Skeletal muscle cell (primary cell): ENCODE measurements at places on chromosomes 1 and 21.

GRCh38 chr1:33143176-33143575 lies 38.7 kb downstream of the TRIM62 start:
- no peak for DNase-seq

DNA sequence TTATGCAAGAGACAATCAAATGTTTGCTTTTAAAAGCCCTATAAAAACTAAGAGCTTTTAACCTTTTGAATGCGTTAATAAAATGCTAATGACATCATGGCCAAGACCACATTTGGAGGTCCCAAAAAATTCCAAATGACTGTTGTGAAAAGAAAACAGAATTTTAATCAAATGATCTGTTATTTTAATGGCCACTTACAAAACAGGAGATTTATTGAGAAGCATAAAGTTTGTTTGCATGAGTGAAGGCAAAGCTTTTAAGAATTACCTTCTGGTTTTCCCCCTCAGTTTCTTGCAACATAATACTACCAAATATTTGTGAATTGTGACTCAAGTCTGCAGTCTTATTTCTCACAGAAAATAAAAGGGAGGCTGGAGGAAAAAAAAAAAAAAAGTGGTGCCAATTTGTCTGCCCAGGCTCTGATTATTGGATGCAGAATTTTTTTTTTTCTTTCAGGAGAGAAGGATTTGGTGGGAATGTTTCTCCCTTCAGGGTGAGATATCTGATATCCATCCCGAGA lies 60.7 kb downstream of the GORAB start:
- no peak for DNase-seq

DNA sequence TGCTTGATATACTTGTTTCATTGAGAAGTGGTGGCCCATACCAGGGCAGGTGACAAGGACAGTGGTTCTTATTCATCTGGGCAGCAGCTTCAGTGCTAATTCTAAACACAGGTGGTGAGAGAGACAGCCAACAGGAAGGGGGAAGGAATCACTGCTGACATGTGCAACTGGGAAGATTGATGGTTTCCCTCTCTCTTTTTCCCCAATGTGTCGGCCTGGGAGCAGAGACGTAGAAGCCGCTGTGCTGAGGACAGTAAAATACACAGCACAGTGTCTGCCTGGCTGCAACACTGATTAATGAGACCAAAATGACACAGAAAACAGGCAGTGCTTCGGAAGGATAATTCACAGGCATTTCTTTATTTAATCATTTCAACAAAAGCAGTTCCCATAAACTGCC lies 48.8 kb downstream of the WARS2 start:
- no peak for DNase-seq

- DNase-seq, result peak; percentile 12
Observed at GRCh38 chr1:161044908-161045735, 655 bp downstream of the USF1 start.

GRCh38 chr1:28927648-28928313 lies 13.4 kb downstream of the EPB41 start:
- DNase-seq, result peak; percentile 4

GRCh38 chr21:18449605-18450550 lies 46.3 kb upstream of the TMPRSS15 start:
- DNase-seq, result peak; percentile 60

- no peak for DNase-seq
Observed at GRCh38 chr1:37239225-37239740, 205.0 kb upstream of the GRIK3 start.

GRCh38 chr1:81430236-81430938 lies 370.3 kb upstream of the ADGRL2 start:
- DNase-seq, result no peak

DNA sequence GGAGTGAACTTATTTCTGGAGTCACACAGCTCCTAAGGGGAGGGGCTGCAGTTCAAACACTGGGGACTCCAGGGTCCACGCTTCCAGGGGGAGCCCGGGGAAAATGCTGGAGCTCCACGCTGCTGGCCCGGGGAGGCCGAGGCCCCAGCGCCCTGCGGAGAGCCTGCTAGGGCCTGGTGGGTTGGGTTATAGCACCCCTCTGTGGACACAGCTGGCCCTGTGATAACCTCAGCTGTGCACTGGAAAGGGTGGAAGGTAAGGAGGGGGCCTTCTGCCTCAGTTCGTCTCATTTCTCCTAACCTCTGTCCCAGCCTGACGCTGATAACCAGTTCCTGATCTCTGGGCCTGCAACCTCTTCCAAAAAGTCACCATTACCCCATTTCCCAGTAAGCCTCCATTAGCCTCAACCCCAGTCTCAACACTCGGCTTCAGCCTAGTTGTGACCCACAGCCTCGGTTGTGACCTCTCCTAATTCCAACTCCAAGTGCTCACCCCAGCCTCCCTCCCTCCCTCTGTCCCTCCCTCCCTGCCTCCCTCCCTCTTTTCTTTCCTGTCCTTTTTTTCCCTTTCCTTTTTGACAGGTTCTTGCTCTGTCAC lies 7.1 kb downstream of the NBL1 start:
- no peak for DNase-seq

DNA sequence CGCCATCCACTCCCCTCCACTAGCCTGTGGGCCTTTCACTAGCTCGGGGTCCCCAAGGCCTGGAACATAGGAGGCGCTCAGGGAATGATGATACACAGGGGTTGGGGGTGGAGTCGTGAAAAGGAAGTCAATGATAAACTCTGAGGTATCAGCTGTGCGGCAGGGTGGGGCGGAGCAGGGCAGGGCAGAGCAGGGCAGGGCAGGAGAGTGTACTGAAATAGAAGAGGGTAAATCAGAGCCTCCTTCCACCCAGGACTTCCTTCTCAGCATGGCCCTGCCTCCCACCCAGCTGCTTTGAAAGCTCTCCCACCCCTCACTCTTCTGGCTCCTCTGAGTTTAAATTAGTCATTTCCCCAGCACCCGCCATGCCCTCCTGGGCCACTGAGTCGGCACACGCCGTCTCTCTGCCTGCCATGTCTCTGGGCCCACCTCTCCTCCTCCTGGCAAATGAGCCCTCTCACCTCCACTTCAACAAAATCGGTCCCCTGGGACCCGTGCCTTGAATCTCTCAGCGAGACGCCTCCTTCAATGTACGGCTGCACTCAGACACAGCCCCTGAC lies 16.9 kb downstream of the CAPZB start:
- DNase-seq, result no peak

GRCh38 chr1:26811708-26812107 lies 14.8 kb upstream of the ZDHHC18 start:
- DNase-seq, result no peak

DNA sequence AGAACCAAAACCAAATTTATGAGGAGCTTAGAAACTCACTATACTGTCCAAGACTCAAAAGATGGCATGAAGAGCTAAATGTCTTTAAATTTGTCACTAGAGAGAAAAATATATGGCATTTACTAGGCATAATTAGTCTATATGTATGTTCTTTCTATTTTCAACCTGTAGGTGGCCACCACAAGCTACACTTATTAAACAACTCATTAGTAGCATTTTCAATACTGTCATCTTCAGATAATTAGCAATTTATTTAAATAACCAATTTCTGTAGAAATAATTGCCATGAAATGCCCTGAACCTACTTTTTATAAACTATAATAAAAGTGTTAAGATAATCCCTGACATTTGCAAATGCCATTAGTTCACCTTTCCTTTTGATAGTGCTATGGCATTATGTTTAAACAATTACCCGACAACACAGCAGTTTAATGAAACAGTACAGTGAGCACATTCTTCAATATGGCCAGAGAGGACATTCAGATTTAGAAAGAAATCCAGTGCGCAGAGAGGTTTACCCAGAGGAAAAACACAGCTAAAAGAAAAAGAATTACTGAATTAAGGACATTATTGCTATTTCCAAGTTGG lies 522.5 kb downstream of the PTBP2 start:
- DNase-seq, result no peak

DNA sequence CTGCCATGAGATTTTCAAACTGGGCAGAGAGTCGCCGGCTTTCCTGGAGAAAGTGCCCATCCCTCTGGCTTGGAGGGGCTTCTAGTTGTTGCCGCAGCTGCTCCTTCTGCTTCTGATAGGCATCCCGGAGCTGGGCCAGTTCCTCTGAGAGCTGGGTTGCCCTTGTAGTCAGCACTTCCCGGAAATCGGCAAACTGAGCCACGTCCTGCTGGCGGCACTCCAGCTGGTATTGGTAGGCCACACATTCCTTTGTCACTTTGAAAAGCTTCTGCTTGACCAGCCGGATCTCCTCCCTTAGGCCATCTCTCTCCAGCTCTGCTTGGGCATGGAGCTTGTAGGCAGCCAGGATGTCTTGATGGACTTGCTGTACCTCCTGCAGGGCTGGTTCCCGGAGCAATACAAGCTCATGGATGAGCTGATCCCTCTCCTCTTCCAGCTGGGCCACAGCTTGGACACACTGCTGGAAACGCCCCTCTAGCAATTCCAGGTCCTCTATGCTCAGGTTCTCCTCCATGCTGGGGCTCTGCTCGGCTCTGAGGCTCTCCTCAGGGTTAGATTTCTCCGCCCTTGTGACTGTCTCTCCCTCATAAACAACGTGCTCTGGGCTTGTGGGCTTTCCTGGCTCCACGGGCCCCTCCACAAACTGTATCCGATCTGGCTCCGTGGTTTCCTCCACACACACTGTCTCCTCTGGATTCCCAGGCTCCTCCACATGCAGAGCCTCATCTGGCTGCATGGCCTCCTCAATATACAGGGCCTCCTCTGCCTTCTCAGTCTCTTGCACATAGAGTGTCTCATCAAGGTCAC lies 7.3 kb downstream of the SYNC start:
- DNase-seq, result no peak

DNA sequence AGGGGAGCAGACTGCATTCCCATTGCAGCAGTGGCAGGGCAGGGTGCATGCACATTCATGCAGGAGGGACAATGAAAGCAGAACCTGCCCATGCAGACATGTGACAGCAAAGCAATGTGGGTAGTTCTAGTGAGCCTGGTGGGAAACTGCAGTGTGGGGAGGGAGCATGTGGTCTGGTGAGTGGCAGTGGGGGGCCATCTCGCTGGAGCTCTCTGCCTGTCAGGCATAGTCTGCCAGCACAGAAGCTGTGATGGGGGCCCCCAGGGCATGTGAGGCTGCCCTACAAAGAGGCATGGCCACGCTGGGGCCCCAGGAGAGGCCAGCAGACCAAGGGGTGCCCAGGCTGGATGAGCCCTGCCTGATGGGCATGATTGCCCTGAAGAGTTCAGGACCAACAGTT lies 579.7 kb downstream of the PTPRC start:
- no peak for DNase-seq

DNA sequence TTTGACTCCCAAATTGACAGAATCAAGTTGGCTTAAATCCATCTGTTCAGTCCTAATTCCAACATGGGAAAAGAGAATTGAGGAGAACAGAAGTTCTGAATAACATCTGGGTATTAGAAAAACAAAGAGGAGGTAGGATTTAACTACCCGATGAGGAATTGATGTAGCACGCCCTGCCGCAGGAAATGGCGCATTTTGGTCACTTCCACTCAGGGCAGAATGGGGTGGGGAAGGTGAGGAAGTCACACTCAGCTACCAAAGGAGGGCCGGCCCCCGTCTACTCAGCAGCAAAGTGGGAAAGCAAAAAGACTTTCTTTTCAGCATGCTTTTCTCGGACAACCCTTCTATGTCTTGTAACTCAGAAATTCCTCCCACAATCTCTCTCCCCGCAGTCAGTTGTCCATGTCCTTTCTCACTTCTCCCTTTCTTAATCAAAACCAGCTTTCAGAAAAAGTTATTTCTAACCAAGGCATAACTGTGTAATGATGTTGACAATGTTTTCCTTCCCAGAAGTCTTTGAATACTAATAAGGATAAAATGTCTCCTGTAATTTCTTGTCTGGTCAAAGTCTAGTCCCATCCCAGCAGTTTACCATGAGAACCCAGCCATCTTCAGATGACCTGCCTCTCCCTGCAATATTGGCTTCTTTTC lies 60.5 kb upstream of the SIPA1L2 start:
- no peak for DNase-seq

DNA sequence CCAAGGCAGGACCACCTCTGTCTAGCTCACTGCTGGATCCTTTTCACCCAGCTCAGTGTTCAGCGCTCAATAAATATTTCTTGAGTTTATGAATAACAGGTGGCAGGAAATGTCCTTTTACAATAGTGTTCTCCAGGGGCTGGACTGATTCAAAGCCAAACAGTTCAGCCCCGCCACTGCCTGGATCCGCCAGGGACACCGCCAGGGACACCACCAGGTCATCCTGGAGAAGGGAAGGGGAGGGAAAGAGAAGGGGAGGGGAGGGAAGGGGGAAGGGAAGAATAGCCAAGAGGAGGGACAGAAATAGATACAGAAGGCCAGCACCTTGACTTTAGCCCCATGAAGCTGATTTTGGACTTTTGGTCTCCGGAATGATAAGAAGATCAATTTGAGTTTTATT lies 255.6 kb downstream of the GRIK3 start:
- no peak for DNase-seq

DNA sequence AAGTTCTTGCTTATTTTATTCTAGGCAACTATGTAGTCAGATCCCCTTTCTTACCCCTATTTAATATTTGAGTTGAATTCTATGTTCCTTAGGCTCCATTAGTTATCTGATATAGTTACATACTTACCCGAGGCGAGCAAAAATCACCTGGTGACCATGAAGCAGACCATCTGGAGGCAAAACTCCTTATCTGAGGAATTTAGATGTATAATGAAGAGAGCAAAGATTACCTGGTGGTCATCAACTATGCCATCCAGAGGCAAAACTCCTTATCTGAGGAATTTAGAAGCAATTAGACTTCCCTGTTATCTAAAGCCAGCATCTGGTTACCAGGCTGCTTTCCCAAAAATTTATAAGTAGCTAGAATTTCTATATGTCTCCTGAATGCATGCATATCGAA lies 129.9 kb downstream of the PATJ start:
- no peak for DNase-seq

DNA sequence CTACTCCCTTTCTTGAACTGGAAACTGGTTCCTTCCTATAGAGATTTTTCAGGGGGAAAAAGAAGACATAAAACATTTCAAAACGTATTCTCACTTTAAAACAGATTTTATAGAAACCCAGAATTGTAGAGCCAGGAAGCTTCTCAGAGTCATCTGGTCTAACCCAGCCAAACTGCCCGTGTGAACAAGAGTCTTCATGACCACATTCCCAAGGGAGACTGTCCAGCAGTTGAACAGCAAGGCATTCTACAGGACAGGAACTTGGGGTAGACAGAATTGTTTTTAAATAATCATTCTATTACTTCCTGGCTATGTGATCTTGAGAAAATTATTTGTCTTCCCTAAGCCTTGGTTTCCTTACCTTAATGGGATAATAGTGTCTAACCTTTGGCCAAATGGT lies 163.5 kb upstream of the IVNS1ABP start:
- DNase-seq, result no peak

DNA sequence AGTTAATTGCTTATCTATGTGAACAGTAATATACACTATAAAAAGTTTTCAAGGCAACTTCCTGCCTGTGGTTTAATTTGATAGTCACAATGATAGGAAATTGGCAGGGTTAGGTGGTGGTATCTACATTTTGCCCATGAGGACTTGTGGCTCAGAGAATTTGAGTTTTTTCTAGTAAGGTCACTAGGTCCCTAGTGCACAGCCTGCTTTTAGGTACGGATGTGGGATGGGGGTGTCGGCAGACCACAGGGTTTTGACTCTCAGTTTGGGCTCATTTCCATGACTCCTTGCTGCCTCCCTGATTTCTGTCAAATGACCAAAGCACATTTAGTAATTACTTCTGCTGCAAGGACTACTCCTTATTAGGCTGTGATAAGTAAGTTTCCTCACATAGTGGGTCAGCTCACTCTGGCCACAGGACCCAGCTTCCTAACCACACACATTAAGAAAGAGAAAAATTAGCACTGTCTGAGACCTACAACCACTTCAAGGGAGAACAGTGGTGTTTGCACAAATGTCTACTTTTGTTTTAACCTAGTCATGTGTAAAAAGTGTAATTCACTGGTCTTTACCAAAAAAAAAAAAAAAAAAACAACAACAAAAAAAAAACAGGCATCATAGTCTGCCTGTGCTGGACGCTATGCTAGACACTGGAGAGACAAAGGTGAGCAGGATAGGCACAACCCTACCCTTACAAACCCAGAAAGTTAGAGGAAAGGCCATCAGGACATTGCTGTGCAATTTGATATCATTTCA lies 43.7 kb downstream of the MRPL39 start:
- no peak for DNase-seq
